Vein endothelial cell (primary cell): ENCODE measurements at places on chromosomes 1 and 21. TPM values are rescaled to one million over a fixed set of nuclear protein-coding genes. Genes with fewer than 3 reads are reported as not detected.

Gene TRIM63
- not detected in 2 replicates for total RNA-seq

Gene OR2L5
- total RNA-seq, result not detected in 2 replicates

Gene SMAP2
- 7.8 and 10.5 TPM in 2 replicates for total RNA-seq

Gene SPRR1A
- not detected in 2 replicates for total RNA-seq

Gene CAPN9
- total RNA-seq, result not detected in 2 replicates

Gene IPP
- total RNA-seq, result 4.9 and 5.2 TPM in 2 replicates

Gene AJAP1
- total RNA-seq, result not detected in 2 replicates

Gene ASCL5
- total RNA-seq, result not detected in 2 replicates

Gene NASP
- 53.9 and 59.7 TPM in 2 replicates for total RNA-seq

Gene C1orf198
- total RNA-seq, result 37.2 and 39.6 TPM in 2 replicates

Gene PLA2G4A
- total RNA-seq, result 20.3 and 30.4 TPM in 2 replicates

Gene GBP7
- not detected in 2 replicates for total RNA-seq

Gene TRIM67
- total RNA-seq, result not detected in 2 replicates

Gene CACNA1S
- total RNA-seq, result not detected in 2 replicates

Gene BSND
- not detected in 2 replicates for total RNA-seq

Gene KRTCAP2
- 81.0 and 141 TPM in 2 replicates for total RNA-seq

Gene PLA2G2F
- not detected in 2 replicates for total RNA-seq

Gene C1orf141
- total RNA-seq, result not detected in 2 replicates

Gene BEST4
- 0.33 TPM in 1 of 2 replicates, not detected in the other for total RNA-seq

Gene SERPINC1
- 0.38 TPM in 1 of 2 replicates, not detected in the other for total RNA-seq

Gene MIXL1
- 0.10 TPM in 1 of 2 replicates, not detected in the other for total RNA-seq

Gene CA6
- not detected in 2 replicates for total RNA-seq

Gene AQP10
- total RNA-seq, result 0.65 TPM in 1 of 2 replicates, not detected in the other

Gene CD1D
- under 0.01 and 0.10 TPM in 2 replicates for total RNA-seq

Gene CLIC6
- under 0.01 TPM in 1 of 2 replicates, not detected in the other for total RNA-seq

Gene ADAMTS5
- total RNA-seq, result under 0.01 TPM in 2 replicates

Gene TTLL10
- not detected in 2 replicates for total RNA-seq

Gene DNM3
- 1.6 and 3.8 TPM in 2 replicates for total RNA-seq

Gene ATP6V1G3
- 0.33 TPM in 1 of 2 replicates, not detected in the other for total RNA-seq

Gene MYOG
- total RNA-seq, result not detected in 2 replicates

Gene PKP1
- under 0.01 and 0.10 TPM in 2 replicates for total RNA-seq

Gene TTC22
- total RNA-seq, result not detected in 2 replicates
